ENCODE measurements at places on chromosomes 11 and 22.

GRCh38 chr11:109808569-109808968 lies 284.6 kb upstream of the ZC3H12C start:
- DNase-seq: no peak

DNA sequence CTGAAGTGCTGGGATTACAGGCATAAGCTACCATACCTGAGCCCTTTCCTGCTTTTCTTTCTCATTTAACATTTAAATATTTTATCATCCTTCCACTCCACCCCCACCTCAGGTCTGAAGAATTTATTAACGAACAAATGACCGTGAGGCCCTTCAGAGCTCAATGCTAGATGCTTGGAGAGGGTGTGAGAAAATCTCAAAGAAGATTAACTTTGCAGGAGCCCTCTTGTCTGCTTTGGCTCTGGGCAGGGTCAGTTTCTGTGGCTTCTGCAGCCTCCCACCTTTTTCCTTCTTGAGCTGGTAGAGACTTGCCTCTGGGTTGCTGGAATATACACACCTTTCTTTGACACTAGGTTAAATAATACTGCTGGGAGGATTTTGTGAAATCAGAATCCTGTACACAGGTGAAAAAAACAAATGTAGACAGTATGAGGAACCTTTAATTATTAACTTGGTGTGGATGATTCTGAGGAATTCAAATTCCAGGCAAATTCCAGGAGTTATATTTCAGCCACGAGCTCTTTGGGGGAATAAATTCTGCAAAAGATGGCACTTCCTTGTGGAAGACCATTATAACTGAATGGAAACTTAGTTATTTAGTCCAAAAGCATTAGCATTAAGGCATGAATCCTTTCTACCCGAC lies 3.4 kb upstream of the ZBTB44 start:
- DNase-seq: peak; percentile 43

GRCh38 chr22:40741116-40741515 lies 61.8 kb downstream of the MCHR1 start:
- no peak for DNase-seq

DNA sequence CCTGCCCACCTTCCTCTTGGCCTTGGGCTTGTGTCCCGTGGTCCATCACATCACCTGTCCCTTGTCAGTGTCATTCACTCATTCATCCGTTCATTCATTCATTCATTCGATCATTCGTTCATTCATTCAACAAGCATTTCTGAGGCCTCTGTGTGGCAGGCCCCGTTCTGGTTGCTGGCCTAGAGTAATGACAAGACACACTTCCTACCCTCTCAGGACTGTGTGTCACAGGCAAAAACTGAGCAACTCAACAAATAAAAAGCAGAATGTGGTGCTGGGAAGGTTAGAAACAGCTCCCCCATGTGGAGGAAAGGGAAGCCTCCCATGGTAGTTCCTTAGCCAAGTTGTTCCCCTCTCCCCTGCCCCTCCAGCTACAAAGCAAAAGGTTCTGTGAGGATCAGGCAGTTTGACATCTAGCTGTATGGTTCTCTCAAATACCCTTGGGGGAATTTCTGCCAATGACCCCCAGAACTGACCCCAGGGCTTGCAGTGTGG lies 1.6 kb upstream of the OMP start:
- no peak for DNase-seq

- no peak for DNase-seq
These were observed 7.3 kb upstream of the PTPN5 start for GRCh38 chr11:18798799-18799469.

- no peak for DNase-seq
These were observed 53.2 kb downstream of the GRIK4 start for GRCh38 chr11:120564573-120565311.

- peak; percentile 50 for DNase-seq
These were observed 48.5 kb downstream of the GGTLC2 start for GRCh38 chr22:22692707-22693530.

GRCh38 chr22:38273135-38273826 lies 471 bp upstream of the TMEM184B start:
- DNase-seq: no peak

DNA sequence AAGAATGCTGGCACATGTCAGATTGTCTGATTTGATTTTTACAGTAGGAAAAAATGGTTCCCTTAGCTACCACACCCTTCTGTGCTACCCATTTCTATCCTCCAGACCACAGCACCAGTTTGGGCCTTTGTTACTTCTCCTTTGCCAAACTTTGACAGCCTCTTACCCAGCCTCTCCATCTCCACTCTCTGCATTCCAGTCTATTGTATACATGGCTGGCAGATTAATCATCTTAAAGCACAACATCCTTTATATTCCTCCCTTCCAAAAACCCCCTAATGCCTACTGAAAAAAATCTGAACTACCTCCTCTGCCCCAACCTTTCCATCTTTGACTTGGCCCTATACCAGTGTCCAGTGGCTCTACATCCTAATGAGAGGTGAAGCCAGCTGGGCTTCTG lies 10.8 kb upstream of the PANX1 start:
- DNase-seq: no peak
